ENCODE measurements at places on chromosomes 7 and 10.
A peak's percentile ranks its signal among the peaks of the same experiment; 100 is the strongest.

GRCh38 chr7:95781961-95782586 is 9.7 kb downstream of the DYNC1I1 start:
- ATAC-seq: no peak
- H3K4me1 ChIP-seq: no peaks in the 10 kb centered on the region
- H3K27me3 ChIP-seq: peaks cover 19% of the 10 kb centered on the region
- no peak overlapping the region for H3K27ac ChIP-seq
- H3K36me3 ChIP-seq: no peaks in the 10 kb centered on the region

DNA sequence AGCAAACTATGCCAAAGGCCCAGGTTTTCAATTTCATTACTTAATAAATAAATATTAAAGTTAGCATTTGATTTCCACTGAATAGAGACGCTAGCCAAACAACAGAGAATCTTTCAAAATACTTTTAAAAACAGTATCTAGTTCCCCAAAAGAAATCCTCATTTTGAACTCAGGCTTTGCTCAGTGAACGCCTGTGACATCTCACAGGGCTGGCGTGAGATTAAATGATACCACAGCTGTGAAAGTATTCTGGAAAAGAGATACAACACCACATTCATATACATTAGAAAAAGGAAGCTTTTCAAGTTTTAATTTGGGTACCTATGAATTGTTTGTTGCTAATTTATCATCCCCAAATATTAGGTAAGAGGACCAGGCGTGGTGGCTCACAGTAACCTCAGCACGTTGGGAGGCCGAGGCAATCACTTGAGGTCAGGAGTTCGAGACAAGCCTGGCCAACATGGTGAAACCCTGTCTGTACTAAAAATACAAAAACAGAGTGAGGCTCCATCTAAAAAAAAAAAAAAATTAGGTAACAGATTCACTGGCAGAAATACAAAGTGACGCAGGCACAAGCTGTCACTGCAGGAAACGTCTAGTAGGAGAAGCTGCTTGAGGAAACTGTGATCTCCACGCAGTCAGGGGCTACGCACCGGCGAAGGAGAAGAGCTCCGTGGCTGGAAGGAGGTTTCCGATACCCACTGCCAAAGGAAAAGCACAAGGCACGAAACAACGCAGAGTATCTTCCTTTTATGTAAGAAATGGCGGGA is 50.0 kb downstream of the AMZ1 start:
- H3K4me3 ChIP-seq: no peak overlapping the region
- peaks cover 61% of the 10 kb centered on the region for H3K4me1 ChIP-seq
- ATAC-seq: no peak
- peaks cover 41% of the 10 kb centered on the region for H3K36me3 ChIP-seq

DNA sequence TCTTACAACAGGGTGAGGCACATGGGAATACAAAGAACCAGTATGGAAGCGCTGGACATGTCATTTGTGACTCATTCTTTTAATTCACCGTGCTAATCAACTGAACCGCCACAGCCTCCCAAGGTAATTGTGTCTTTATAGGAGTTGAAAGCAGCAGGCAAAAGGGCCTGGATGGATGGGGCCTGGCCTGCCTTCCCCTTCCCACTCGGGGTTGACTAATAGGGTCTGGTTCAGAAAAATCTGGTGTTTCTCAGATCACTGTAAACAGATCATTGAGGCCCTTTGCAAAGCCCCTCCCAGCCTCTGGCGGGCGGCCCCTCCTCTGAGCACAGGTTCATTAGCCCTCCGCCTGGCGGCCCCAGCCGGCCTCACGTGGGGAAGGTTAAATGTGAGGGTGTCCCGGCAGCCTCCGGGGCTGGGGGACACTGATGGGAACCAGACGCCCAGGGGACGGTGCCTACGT is 100.8 kb downstream of the EBF3 start:
- H3K4me3 ChIP-seq: no peak overlapping the region
- no peak overlapping the region for H3K27ac ChIP-seq
- no peak for ATAC-seq
- H3K36me3 ChIP-seq: no peaks in the 10 kb centered on the region
- H3K4me1 ChIP-seq: no peaks in the 10 kb centered on the region
- no peaks in the 10 kb centered on the region for H3K27me3 ChIP-seq

DNA sequence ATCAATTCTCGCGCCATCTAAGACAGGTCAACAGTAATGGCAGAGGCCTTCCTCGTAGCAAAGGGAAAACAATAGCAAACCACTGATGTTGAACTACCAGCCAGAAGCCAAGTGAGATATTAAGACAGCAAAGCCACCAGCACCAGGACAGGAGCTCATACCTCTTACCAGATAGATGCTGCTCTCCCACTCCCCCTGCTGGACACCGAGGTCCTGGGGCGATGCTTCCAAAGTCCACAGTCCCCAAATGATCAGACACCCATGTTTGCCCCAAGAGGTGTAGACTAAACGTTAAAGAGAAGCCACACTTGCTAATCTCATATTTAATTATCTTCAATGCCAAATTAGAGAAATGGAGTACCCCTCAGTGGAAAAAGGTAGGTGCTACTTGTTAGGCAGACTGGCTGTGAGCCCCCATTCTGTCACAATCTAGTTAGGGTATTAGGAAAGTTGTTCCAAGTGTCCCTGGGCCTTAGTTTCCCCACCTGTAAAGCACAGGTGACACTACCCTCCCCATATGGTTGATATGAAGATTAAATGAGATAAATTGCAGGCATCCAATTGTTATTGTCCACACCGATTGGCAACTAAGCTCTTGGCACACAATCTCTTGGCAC is 39.9 kb downstream of the TOMM7 start:
- no peak overlapping the region for H3K27ac ChIP-seq
- ATAC-seq: peak; percentile 86
- no peak overlapping the region for H3K4me3 ChIP-seq
- no peaks in the 10 kb centered on the region for H3K36me3 ChIP-seq
- no peaks in the 10 kb centered on the region for H3K27me3 ChIP-seq

- ATAC-seq: no peak
- peaks cover 13% of the 10 kb centered on the region for H3K4me1 ChIP-seq
- H3K27ac ChIP-seq: no peak overlapping the region
- H3K27me3 ChIP-seq: no peaks in the 10 kb centered on the region
These were observed 81.4 kb upstream of the KCNIP2 start for GRCh38 chr10:101925027-101925426.

DNA sequence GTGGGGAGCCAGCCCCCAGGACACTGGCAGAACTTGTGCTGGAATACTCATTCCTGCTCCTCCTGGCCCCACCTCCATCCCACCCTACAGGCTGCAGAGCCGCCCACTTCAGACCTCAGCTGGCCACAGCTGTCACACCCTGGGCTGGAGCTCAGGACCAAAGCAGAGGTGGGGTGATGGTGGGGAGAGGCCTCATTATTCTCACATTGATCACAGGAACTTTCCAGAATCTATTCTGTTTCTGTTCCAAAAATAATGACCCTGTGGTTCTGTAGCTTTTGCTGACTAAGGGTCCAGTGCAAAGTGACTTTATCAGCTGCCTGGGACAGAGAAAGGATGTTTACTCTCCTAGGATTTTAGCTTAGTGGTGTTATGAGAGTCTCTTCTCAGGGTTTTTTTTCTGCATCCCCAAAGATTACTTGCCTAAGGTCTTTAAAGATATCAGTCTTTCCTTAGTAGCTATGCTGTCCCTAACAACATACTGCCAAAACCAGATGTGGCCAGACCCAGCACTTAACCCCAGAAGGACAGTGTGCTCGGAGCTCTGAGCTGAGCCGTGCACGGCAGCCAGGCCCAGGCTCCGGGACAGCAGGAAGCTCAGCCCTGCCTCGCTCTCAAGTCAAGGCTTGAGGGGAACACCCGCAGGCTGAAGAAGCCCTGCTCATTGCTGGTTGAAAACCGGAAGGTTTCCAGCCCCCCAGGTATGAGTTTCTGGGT is 223.3 kb downstream of the MLLT10 start:
- ATAC-seq: no peak

- no peaks in the 10 kb centered on the region for H3K27me3 ChIP-seq
- no peak for ATAC-seq
- no peak overlapping the region for H3K4me3 ChIP-seq
- peaks cover 46% of the 10 kb centered on the region for H3K4me1 ChIP-seq
- peaks cover 76% of the 10 kb centered on the region for H3K36me3 ChIP-seq
- no peak overlapping the region for H3K27ac ChIP-seq
These were observed 38.0 kb downstream of the WIPI2 start for GRCh38 chr7:5228066-5228465.

DNA sequence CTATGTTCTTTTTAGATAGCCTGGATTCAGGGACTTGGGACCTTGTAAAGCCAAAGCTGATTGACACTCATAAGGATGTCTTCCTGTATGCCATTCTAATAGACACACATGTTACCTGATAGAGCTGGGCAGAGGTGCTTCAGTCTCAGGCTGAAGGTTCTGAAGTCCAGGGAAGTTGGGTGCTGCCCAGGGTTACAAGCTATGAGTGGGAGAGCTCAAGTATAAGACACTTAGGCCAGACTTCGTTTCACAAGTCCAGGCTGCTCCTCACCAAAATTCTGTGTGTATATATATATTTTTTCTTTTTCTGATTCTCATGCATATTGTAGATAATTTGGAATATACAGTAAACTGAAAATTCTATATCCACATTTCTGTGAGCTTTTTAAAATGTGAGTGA is 144.2 kb downstream of the HDAC9 start:
- H3K27ac ChIP-seq: peak overlapping the region; percentile 39
- peaks cover 50% of the 10 kb centered on the region for H3K36me3 ChIP-seq
- no peaks in the 10 kb centered on the region for H3K27me3 ChIP-seq
- no peaks in the 10 kb centered on the region for H3K4me1 ChIP-seq

GRCh38 chr10:1630304-1630703 is 107.0 kb downstream of the ADARB2 start:
- peaks cover 8% of the 10 kb centered on the region for H3K4me1 ChIP-seq
- H3K27ac ChIP-seq: no peak overlapping the region
- ATAC-seq: no peak

- peaks cover 82% of the 10 kb centered on the region for H3K36me3 ChIP-seq
- no peaks in the 10 kb centered on the region for H3K27me3 ChIP-seq
- H3K4me3 ChIP-seq: no peak overlapping the region
- H3K27ac ChIP-seq: peak overlapping the region; percentile 43
These were observed 14.8 kb downstream of the ZNF33A start for GRCh38 chr10:38025283-38025682.

DNA sequence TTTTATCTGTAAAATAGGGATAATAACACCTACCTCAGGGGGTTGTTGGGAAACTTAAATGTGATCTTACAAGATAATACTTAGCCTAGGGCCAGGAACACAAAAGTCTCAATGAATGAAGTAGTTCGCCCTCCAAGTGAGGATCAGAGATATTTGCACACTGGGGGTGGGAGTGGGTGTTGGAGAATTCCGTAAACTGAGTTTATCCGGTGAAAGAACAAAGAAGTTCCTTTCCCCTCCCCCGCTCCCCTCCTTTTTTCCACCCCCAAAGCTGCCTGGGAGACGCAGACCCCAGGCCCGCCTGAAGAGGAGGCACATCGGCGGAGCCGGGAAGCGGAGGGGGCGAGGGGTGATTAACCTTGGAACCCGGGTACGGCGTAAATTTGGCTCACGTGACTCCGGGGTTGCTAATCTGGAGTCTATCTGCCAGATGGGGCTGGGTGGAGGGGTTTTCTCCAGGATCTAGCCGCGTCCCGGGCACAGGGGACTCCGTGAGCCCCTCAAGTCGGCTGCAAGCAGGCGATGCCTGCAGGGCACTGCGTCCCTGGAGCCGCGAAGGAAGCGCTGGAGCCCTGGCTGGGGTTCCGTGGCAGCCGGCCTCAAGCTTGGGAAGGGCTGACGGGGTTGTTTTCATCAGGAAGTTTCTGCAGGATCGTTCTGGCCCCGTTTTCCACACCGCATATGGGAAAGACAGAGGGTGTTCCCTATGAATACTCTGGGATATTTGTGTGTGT is 1.4 kb upstream of the PODXL start:
- no peak for ATAC-seq
- no peaks in the 10 kb centered on the region for H3K36me3 ChIP-seq
- H3K4me1 ChIP-seq: peaks cover 29% of the 10 kb centered on the region
- H3K4me3 ChIP-seq: no peak overlapping the region

- peaks cover 9% of the 10 kb centered on the region for H3K4me1 ChIP-seq
- H3K27me3 ChIP-seq: peaks cover 68% of the 10 kb centered on the region
- H3K27ac ChIP-seq: peak overlapping the region; percentile 67
These were observed 33.7 kb downstream of the AP5Z1 start for GRCh38 chr7:4809091-4809591.

- H3K4me1 ChIP-seq: no peaks in the 10 kb centered on the region
- no peak overlapping the region for H3K4me3 ChIP-seq
- ATAC-seq: no peak
These were observed 826.4 kb downstream of the LRMDA start for GRCh38 chr10:76257816-76258215.

GRCh38 chr10:43854007-43854406 is 205.3 kb upstream of the ZNF32 start:
- H3K27ac ChIP-seq: no peak overlapping the region
- no peak for ATAC-seq
- no peaks in the 10 kb centered on the region for H3K27me3 ChIP-seq
- H3K36me3 ChIP-seq: no peaks in the 10 kb centered on the region
- H3K4me3 ChIP-seq: no peak overlapping the region
- no peaks in the 10 kb centered on the region for H3K4me1 ChIP-seq

GRCh38 chr7:38502289-38502688 is 128.9 kb downstream of the AMPH start:
- H3K4me3 ChIP-seq: no peak overlapping the region
- no peaks in the 10 kb centered on the region for H3K4me1 ChIP-seq
- no peaks in the 10 kb centered on the region for H3K36me3 ChIP-seq
- H3K27ac ChIP-seq: no peak overlapping the region
- peaks cover 9% of the 10 kb centered on the region for H3K27me3 ChIP-seq

- ATAC-seq: no peak
- H3K36me3 ChIP-seq: no peaks in the 10 kb centered on the region
- H3K27me3 ChIP-seq: peaks cover 34% of the 10 kb centered on the region
- H3K4me3 ChIP-seq: no peak overlapping the region
- no peak overlapping the region for H3K27ac ChIP-seq
These were observed 184.0 kb upstream of the ADCY1 start for GRCh38 chr7:45390180-45390579.

GRCh38 chr10:99329554-99330346 is 594 bp downstream of the CNNM1 start:
- peaks cover 45% of the 10 kb centered on the region for H3K27me3 ChIP-seq
- no peaks in the 10 kb centered on the region for H3K4me1 ChIP-seq
- H3K4me3 ChIP-seq: peak overlapping the region; percentile 44
- no peaks in the 10 kb centered on the region for H3K36me3 ChIP-seq
- H3K27ac ChIP-seq: no peak overlapping the region

GRCh38 chr10:31075434-31075833 is 43.8 kb upstream of the ZNF438 start:
- no peak overlapping the region for H3K27ac ChIP-seq
- no peaks in the 10 kb centered on the region for H3K36me3 ChIP-seq
- peaks cover 30% of the 10 kb centered on the region for H3K27me3 ChIP-seq
- no peak overlapping the region for H3K4me3 ChIP-seq
- ATAC-seq: no peak

DNA sequence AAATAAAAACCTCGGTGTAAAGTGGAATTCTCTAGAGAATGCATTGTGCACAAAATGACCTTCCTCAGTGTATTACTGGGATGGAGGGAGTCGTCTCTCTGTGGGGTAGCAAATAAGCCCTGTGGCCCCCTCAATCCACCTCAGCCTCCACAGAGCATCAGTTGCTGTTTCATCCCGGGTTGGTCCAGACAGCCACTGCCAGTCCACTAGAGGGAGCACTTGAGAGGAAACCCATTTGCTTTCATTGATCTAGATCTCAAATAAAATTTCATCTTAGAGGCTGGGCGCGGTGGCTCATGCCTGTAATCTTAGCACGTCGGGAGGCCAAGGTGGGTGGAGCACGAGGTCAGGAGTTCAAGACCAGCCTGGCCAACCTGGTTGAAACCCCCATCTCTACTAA is 1128.7 kb downstream of the CNTNAP2 start:
- no peak overlapping the region for H3K27ac ChIP-seq
- H3K27me3 ChIP-seq: no peaks in the 10 kb centered on the region
- peaks cover 4% of the 10 kb centered on the region for H3K4me1 ChIP-seq

GRCh38 chr7:98119256-98119918 is 12.7 kb downstream of the LMTK2 start:
- peaks cover 36% of the 10 kb centered on the region for H3K27me3 ChIP-seq
- no peak overlapping the region for H3K27ac ChIP-seq
- H3K36me3 ChIP-seq: peaks cover 37% of the 10 kb centered on the region
- no peak overlapping the region for H3K4me3 ChIP-seq
- no peak for ATAC-seq
